ENCODE measurements at places on chromosomes 11 and 22.

DNA sequence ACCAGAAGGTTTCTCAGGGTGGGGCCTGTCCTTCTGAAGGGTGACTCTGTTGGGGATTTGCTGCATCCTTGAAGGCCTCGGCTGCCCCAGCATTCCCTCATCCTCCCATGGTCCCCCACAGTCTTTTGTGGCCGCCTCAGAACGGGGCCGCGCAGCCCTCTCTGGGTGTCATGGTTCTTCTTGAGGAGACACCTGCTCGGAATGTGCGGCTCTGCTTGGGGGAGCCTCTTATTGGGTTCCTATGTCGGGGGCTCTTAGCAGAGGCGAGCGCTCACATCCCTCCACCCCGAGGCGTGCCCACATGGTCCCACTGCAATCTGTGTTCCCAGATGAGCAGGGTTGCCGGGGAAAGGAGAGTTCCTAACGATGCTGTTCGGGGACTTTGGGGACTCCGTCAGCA, 1008.4 kb downstream of the BRD1 start:
- no peak for DNase-seq

DNA sequence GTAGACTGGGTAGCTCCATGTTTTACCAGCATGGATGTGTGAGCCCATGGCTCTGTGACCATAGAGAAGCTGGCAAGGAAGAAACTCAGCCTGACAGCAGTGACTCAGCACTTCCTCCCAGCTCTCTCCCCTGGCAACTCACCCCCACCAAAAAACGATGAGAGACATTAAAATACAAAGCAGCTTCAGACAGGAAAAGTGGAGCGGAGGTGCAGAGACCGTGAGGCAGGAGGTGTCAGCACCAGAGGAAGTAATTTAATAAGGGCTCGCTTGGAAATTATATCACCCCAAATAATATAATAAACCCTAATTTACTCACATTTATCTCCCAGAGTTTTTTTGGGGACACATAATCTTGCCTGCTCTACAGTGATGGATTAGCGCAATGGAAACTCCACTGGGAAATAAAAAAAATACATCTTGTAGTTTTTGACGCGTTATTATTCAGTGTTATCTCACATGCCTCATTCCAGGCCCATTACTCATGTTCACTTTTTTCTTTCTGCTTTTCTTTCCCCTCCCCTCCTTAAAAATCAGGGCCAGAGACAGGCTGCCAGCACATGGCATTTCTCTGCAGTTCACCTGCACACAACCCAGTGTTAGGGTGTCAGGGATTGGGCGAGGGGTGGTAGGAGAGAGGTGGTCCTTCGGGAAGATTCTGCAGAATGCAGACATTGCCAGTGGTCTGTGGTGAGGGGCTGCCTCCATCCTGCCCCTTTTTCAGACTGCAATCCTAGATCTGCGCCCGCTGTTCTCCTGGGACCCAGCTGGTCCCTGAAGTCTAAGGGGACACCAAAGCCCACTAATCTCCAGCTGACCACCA, 170.8 kb downstream of the BUD13 start:
- DNase-seq, result no peak

DNA sequence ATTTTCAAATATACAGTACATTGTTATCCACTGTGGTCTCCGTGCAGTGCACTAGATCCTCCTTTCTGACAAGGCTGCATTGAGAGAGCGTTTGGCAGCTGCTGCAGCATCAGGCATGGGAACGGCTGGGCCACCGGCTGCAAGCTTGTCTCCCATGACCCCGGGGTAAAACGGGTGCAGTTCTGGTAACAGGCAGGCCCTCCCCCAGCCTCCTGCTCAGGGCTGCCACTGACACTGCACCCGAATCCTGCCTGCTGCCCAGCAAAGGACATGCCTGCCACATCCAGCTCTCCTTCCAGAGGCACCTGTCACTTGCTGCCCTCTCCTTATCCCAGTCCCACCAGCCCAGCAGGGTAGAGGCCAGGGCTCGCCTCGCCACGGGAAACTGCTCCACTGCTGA, 124.5 kb upstream of the TMEM45B start:
- DNase-seq, result no peak

DNA sequence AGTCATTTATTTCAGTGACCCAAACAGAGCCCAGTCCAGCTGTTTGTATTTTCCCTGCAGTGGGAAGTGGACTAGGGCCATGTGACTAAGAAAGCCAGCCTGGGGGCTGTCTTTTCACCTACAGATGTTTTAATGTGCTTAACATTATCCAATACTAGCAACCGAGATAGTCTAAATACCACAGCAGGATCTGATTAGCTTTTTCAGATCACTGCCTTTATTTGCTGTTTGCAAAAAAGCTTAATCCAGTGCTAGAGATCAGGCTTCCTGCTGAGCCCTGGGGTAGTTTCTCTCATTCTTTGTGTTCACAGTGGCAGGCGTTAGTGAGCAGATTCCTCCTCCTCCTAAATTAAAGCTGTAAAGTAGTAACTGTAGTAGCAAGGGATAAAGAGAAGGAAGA, 35.0 kb downstream of the ZC3H12C start:
- DNase-seq, result no peak

- DNase-seq, result no peak
Observed at GRCh38 chr11:16604794-16605388, 133.6 kb upstream of the C11orf58 start.

- DNase-seq, result no peak
Observed at GRCh38 chr11:62917906-62918502, 3.2 kb downstream of the CHRM1 start.

DNA sequence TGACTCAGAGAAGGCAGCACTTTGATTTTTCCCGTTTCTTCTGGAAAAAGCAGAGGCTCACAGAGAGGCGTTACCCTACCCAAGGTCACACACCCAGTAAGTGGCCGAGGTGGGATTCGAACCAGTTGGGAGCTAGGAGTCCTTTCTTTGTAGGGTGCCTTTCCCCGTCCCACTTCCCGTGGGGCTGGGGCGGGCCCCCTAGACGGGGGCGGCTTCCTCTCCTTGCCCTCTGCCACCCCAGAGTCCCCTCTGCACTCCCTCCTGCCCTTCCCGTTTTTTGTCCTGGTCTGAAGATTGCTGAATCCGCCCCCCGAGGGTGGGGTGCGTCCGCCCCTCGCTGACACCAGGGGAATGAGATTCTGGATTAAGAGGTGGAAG, 747 bp downstream of the TPCN2 start:
- DNase-seq, result no peak

DNA sequence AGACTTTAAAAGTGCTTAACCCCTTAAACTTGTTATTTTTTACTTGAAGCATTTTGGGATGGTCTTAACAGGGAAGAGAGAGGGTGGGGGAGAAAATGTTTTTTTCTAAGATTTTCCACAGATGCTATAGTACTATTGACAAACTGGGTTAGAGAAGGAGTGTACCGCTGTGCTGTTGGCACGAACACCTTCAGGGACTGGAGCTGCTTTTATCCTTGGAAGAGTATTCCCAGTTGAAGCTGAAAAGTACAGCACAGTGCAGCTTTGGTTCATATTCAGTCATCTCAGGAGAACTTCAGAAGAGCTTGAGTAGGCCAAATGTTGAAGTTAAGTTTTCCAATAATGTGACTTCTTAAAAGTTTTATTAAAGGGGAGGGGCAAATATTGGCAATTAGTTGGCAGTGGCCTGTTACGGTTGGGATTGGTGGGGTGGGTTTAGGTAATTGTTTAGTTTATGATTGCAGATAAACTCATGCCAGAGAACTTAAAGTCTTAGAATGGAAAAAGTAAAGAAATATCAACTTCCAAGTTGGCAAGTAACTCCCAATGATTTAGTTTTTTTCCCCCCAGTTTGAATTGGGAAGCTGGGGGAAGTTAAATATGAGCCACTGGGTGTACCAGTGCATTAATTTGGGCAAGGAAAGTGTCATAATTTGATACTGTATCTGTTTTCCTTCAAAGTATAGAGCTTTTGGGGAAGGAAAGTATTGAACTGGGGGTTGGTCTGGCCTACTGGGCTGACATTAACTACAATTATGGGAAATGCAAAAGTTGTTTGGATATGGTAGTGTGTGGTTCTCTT, 2.8 kb downstream of the MALAT1 start:
- DNase-seq, result no peak

DNA sequence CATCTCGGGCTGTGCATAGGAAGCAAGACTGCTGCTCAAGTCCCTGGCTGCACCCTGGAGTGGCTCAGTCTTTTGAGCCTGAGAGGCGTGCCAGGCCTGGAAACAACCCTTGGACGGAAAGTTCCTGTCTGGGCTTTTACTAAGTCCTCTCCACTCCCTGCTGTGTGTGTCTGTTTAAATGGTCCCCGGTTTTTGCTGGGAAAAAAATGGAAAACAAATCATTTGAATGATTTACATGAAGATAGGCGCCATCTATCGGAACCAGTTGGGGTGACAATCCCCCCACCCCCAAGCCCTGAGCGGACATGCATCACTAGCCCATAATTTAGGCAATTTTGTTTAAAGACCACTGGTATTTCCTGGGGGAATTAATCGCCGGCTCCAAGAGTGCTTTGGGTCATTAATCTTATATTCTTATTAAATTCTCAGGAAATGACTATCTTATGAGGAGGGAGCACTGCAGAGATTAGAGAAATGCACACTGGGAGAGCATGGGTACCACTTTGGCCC, 2.7 kb upstream of the GAB2 start:
- DNase-seq, result peak; percentile 54

GRCh38 chr11:10392095-10393079, 62.7 kb upstream of the AMPD3 start:
- no peak for DNase-seq

DNA sequence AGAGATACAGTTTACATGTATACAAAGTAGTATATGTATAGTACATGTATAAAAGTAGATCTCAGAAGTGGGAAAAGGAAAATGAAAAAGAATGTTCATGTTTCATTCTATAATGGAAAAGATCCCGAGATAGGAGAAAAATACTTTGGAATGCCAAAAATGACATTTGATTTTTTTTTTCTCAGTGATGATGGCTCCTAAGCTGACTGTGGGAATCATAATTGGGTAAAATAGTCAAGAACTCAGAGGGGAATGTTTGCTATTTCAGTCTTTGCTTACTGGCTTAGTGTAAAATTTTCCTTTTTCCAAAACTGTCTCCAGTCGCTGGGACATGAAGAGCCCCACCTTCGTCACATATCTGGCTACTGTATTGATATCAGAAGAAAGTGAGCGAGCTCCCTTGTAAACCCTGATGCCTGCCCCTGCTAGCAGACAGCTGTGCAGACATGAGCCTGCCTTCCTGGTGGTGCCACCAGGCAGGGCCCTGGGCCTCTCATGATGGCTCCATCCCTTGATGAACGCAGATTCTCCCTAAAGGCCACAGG, 944.6 kb downstream of the NTM start:
- DNase-seq, result no peak

DNA sequence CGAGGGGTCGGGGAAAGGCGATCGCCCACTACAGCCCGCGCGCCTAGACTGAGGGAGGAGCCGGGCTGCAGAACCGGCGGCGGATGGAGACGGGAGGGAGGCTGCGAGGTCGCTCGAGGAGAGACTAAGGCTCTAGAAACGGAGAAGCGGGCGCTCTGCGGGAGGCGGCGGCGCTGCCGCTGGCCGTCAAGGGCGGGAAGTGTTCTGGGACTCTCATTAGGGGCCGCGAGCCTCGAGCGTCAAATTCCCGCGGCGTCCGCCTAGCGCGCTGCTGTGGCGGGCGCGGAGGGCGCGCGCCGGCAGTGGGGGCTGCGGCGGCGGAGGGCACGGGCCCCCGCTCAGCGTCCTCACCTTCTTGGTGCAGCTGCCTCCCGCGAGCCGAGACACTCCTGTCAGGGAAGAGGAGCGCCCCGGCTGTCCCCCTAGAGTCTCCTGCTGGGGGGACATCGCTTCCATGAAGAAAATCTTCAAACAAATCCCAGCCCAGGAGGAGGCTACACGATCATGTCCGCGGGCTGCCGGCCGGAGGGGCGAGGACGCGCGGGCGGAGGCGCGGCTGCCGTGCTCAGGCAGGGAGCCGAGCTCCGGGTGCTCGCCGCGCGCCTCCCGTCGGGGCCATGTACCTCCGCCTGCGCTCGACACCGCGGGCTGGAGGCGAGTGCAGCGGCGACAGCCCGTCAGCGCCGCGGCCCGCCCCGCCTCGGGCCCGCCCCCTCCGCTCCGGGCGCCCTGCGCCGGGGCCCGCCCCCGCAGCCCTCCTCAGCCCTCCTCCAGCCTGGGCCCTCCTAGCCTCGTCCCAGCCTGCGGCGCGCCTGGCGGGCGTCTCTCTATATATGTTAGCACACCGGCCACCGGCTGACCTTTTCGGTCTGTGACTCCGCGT, at the start of gene ARHGAP20:
Gene ARHGAP20, minus strand, starts transcription at position 662 of the 883 bp plus-strand sequence. Its CDS starts 206 bp downstream, at position 456.
- DNase-seq, result peak; percentile 42

- DNase-seq, result no peak
Observed at GRCh38 chr11:101456812-101457211, 127.0 kb downstream of the TRPC6 start.

DNA sequence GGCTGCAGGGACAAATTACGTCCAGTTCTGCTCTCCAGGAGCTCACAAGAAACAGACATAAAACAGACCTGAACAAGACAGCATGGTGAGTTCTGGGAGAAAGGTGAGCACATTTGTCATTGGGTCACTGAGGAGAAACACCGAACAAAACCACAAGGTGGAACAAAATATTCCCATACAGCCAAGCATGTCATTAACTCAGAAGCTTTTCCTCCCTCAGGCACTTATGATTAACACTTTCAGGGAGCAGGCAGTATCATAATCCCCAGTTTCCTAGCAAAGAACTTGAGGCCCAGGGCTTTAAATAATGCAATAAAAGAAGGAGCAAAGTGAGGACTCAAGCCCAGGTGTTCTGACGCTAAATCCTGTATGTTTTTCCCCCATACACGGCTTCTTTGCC, 43.0 kb downstream of the P4HA3 start:
- no peak for DNase-seq

DNA sequence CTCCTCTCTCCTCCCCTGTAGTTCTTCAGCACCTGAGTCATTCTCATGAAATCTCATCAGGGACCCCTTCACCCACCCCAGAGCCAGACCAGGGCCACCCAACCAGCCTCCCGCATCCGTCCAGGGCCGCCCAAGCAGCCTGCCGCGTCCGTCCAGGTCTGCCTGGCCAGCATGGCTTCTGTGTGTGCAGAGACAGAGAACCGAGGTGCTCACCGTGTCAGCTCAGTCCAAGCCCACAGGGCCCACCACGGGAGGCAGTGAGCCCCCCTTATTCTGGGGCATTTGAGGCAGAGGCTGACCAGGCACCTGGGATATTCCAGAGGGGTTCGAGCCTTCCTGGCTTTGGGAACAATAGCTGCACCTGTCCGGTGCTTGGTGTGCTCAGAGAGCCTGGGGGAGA, 1117.3 kb downstream of the BRD1 start:
- no peak for DNase-seq

- no peak for DNase-seq
Observed at GRCh38 chr11:35981581-35981980, 37.7 kb downstream of the LDLRAD3 start.

GRCh38 chr11:117316197-117316961, at the start of gene BACE1:
Gene BACE1, minus strand, starts transcription at chr11:117316256. Its CDS starts 461 bp downstream, at chr11:117315795.
- no peak for DNase-seq

All from activated CD8-positive, alpha-beta memory T cell treated with anti-CD3 and anti-CD28 coated beads, Interleukin-2, amount 50 U/mL, for 4 hours (primary cell).